ENCODE measurements at places on chromosomes 3 and 15.

- peak; percentile 78 for DNase-seq
Measured at GRCh38 chr15:33068511-33068990, 126.0 kb downstream of the FMN1 start.

DNA sequence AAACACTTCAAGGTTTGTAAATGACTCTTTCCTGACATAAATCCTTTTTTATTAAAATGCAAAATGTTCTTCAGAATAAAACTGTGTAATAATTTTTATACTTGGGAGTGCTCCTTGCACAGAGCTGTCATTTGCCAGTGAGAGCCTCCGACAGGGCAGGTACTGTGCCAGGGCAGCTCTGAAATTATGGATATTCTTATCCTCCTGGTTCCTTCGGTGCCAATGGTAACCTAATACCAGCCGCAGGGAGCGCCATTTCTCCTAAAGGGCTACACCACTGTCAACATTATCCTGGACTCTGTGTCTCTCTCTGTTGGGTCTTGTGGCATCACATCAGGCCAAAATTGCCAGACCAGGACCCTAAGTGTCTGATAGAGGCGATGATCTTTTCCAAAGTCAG lies 33.0 kb downstream of the CHDH start:
- DNase-seq = no peak

- DNase-seq = no peak
Measured at GRCh38 chr15:95346721-95347475, 983.6 kb upstream of the NR2F2 start.

DNA sequence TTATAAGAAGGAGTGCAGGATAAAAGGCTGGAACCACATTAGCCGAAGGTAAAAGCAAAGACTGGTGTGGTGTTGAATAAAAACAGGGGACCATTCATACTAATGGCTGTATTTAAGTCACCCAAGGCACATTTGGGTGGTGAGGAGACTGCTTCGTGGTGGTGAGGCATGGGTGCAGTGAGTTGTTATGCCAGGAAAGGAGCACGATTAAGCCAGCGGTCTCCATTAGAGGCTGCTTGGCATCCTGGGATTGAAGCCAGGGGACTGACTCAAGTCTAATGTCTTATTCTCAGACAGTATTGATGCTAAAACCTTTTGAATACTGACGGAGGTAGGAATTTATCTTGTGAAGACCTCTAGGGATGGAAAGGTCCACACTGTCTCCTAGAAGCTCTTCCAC lies 21.9 kb downstream of the FEM1B start:
- no peak for DNase-seq

GRCh38 chr3:132432639-132433038 lies 15.3 kb downstream of the DNAJC13 start:
- no peak for DNase-seq

GRCh38 chr3:112688085-112688769 lies 47.3 kb upstream of the CCDC80 start:
- no peak for DNase-seq

DNA sequence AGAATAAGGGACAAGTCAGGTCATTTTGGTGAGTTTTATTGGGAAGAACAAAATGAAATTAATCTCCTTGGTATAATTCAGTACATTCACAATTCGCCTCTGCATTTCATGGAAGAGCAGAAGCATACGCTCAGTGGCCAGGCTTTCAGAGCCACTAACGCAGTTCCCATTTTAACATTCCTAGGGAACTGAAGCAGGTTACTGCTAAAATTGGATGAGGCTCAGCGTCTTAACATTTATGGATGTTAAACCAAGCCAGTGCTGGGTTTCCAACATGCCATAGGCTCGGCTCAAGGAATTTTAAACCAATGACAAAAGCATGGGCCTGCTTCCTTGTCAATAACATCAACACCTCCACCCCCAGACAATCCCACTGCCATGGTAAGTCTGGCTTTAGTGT lies 172.7 kb upstream of the PRICKLE2 start:
- DNase-seq = no peak

DNA sequence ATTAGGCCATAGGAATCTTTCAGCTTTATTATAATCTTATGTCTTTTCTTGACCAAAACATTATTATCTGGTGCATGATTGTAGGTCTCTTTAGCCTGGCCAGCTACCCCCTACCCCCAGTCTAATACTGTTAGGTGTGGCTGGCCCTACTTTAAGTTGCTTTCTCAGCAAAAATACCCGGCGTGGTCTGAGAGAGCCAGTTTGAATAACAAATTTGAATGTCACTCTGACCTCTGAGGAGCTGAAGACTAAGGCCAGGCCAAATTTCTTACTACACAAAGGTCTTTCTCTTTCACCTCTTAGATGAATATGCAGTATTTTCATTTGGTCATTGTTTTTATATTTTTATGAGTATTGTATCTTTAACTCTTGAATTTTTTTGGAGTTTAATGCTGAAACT lies 188.5 kb upstream of the MLF1 start:
- DNase-seq = no peak

- no peak for DNase-seq
Measured at GRCh38 chr15:39539466-39539865, 41.4 kb upstream of the THBS1 start.

GRCh38 chr3:57691411-57692132 lies 1.3 kb downstream of the DENND6A start:
- DNase-seq = no peak

- DNase-seq = no peak
Measured at GRCh38 chr3:99710094-99710493, 71.7 kb downstream of the COL8A1 start.

- peak; percentile 25 for DNase-seq
Measured at GRCh38 chr3:18345015-18345367, 80.1 kb downstream of the SATB1 start.

GRCh38 chr3:168876346-168877035 lies 780.8 kb upstream of the GOLIM4 start:
- no peak for DNase-seq

DNA sequence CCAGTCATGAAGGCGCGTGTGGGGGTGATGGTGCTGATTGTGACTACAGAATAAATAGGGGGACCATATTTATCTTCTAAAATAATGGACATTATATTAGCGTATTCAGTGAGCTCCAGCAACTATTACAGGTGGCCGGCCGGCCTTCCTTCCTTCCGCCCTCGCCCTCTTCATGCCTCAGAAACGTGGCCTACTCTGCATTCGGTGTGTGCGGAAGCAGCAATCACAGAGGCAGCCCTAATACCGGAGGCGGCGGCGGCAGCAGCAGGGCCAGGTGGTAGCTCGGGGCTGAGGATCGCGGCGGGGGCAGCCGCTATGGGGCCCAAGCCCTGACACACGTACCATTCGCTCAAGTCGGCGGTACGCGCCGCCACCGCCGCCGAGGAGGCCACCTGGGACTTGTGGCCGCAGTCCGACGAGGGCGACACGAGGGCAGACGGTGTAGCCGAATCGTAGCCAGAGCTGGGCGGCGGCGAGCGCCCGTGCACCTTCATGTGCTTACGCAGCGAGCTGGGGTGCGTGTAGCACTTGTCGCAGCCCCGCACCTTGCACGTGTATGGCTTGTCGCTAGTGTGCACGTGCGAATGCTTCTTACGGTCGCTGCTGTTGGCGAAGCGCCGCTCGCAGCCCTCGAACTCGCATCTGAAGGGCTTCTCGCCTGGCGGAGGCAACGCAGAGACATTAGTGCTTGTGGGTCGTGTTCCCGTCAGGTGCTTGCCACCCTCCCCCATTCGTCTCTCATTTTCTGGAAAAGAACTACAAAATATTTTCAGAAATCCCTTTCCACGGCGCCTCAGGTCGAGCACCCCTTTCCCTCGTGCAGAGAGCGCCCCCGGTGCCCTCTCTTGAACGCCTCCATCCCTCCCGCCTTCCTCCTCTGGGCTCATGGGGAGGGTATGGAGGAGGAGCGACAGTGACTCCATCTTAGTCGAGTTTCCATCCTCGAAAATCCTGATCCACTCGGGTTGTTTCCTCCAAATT lies 15.5 kb downstream of the ZIC4 start:
- DNase-seq = no peak

- DNase-seq = no peak
Measured at GRCh38 chr3:116300226-116300625, 145.1 kb downstream of the LSAMP start.

DNA sequence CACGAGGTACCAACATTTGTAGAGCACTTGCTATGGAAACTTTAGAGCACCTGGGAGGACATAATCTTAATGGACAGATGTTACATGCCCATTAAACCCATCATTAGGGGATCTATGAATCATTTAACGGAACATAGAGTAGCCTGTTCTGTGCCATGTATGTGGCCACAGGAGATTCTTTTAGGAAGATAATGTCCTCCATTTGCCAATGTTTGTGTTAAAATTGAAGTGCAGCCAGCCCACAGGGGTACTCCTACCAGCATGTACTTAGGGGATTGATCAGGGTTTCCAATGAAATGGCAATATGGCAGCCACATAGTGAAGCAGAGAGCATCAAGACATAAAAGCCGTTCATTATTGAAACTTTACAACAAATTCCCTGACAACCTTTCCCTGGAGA lies 70.7 kb downstream of the TNIK start:
- DNase-seq = no peak

DNA sequence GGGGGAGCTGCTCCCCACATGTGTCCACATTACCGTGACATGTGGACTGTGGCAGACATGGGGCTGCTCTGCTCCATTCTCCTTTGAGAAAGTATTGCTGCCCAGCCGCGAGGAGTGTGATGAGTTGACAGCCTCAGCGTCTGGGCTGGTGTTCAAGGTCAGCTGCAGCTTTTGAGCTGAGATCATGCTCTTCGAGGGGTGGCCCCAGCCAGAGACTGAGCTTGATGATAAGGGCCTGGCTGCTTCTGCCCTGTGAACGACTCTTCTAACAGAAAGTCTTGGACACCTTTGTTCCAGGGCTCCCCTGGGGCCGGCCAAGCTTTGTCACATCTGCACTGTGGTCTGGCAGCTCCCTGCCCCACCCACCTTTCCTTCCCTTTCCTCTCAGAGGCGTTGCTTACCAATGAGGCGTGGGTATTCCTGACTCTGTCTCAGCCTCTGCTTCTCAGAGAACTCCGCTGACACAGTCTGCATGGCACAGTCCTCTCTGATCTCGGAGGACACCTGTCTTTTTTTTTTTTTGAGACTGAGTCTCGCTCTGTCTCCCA lies 86.6 kb downstream of the CHRD start:
- no peak for DNase-seq

GRCh38 chr15:79091204-79091867 lies 756 bp upstream of the RASGRF1 start:
- no peak for DNase-seq

DNA sequence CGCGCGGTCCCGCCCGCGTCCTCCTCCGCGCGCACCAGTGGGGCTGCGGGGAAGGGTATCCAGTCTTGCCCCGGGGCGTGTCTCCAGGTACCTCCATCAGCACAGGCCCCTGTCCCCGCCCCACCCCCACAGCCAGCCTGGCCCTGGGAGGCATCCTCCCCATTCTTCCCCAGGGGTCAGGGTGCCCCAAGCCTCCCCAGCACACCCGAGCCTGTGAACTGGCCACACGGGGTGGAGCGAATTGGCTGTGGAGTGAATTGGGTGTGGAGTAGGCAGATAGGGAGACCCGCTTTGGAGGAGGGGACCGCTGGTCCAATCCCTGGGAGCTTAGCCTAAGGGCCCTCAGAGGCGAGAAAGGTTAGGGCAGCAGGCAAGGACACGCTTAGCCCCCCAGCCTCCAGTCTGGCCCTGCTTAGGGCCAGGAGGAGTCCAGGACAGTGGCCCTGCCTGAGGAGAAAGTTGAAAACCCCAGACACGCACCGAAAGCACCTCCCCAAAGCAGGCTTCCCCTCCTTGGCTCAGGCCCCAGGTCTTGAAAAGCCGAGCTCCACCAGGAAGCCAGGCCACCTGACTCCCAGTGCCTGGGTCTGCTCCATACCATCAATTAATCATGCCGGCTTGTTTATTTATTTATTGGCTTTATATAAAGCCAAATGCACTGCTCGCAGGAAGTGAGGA lies 107.7 kb upstream of the SLC6A11 start:
- DNase-seq = no peak

DNA sequence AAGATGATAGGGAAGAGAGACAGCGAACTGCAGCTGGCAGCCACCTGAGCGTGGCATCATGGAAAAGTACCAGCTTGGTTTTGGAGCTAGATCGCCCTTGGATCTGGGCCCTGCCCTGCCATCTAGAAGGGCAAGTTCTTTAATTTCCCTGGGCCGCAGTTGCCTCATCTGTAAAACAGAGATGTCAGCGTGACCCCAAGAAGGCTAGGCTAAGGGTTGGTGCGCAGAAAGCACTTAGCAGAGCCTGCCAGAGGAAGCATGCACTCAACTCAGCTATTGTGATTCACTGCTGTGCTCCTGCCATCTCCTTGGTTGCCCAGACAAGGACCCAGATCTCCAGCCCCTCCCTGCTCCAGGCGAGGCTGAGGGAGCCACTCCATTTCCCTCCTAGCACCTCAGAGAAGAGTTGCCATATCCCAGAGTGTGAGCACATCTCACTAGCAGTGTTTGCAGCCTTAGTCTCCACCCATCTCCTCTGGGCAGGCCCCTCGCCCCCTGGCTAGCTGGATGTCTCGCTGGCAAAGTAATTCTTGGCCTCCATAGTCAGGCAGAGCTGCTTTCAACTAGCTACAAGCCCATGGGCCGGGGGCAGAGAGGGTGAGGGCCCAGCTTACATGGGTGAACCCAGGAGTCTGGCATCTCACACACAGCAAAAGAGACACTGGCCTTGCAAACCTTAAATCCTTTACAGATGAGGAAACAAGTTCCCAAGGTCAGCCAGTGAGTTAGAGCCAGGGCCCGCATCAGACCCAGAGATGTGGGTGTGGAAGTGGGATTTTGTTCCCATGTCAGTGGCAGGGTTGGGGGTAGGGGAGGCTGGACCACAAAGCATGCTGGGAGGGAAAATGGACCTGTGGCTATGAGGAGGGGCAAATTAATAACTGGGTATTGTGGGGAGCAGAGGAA lies 280.7 kb upstream of the TLE3 start:
- no peak for DNase-seq

DNA sequence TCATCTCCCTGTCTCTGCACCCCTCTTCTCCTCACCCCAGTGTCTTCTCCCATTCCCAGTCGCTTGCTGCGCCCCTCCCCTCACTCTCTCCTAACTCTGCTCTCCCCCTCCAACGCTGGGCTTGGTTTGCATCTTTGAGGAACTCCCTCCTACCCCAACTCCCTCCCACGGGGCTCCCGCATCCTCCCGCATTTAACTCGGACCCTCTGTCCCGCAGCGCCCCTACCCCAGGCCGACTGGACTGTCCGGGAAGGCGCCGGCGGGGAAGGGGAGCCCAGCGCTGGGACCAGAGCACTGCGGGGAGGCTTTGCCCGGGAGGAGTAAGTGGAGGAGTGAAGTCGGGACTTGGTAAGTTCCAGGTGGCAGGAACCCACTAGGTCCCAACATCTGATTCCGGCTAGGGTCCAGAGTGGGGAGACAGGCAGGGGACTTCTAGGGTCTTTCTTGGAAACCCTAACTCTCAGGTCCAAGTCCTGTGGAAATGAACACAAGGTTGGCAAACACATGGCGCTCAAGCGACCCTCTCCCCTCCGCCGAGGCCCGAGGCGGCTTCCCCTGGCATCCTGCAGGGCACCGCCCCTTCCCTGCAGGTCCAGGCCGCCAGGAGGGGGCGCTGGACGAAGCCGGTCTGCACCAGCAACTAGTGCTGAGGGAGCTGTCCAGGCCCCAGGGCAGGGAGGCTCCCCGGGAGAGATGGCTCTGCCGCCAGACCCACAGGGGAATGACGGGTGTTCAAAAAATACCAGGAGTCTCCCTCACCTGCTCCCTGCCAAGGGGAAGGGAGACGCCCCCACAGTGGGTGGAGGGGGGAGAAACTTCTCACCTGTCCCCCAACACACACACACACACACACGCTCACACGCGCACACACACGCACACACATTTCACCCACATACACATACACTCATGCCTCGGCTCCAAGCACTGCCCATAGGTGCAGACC lies 53.2 kb downstream of the LHFPL4 start:
- peak; percentile 45 for DNase-seq
